ENCODE measurements at places on chromosomes 1 and 21.

DNA sequence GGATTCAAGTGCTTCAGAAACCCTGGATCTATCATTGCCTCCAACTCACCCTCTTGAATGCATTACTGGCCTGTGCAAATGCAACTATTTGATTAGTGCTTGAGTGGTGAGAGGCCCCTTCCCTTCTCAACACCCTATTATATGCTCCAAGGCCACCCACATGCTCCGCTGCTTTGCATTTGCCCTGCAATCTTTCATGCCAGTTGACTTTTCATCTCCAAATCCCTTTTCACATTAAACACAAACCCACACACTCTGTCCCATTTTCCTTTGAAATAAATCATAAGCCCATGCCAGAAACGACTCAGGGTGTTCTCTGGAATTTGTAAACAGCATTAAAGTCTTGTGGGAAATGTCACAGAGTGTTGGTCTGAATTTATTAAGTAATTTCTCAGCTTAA is 78.9 kb upstream of the CTTNBP2NL start:
- no peak for DNase-seq

GRCh38 chr1:85612704-85613361 is 32.3 kb downstream of the CCN1 start:
- no peak for DNase-seq

DNA sequence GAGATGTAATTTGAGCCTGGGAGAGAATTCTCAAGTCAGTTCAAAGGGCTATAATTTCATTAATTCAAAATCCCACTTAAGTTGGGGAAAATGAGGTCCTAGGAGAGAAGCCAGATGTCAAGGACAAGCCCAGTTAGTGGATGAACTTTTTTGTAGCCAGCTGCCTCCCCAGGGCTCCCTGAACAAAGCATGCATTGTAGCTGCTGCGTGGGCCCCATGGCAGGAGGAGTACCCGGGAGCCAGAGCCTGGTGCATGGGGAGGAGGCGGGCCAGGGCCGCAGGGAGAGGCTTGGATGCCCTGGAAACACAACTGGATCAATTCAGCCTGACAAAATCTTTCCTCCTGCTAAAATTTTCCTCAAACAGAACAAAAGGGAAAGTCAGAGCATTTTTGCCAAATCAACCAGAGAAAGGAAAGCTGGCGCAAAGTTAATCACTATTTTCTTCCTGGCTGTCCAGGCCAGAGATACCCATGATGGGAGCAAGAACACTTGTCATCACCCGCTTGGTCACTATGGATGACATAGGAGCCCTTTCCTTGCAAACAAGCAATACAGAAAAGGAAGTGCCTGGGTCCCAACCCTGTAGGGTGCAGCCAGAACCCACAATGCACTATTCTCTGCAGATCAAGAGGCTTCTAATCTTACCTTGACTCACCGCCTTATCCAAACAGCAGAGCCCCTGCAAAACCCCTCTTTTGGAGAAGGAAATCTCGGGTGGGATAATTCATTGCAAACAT is 248.1 kb upstream of the RAB4A start:
- DNase-seq: no peak

DNA sequence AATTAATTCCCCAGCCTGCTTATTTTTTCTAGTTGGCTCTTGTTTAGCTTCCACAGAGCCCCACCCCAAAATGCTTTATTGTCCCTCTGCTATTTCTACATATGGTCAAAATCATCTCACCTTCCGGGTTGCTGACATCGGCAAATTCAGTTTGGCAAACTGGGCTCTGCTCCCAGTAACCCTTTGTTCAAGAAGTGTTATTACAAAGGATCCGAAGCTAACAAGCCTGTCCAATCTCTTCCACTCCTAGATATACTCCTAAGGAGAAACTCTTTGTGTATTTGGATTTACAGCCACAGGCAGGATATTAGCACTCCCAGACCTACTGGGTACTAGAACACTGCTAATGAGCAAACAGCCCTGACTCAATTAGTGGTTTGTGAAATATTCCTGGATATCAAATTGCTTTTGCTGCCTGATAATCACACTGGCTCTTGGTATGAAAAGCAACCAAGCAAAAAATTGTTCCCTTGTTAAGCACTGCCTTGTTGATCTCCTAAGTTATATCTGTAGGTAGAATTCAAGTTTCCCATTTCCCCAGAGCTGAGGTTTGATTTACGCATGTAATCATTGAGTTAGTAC is 4.0 kb downstream of the JUN start:
- DNase-seq: no peak

DNA sequence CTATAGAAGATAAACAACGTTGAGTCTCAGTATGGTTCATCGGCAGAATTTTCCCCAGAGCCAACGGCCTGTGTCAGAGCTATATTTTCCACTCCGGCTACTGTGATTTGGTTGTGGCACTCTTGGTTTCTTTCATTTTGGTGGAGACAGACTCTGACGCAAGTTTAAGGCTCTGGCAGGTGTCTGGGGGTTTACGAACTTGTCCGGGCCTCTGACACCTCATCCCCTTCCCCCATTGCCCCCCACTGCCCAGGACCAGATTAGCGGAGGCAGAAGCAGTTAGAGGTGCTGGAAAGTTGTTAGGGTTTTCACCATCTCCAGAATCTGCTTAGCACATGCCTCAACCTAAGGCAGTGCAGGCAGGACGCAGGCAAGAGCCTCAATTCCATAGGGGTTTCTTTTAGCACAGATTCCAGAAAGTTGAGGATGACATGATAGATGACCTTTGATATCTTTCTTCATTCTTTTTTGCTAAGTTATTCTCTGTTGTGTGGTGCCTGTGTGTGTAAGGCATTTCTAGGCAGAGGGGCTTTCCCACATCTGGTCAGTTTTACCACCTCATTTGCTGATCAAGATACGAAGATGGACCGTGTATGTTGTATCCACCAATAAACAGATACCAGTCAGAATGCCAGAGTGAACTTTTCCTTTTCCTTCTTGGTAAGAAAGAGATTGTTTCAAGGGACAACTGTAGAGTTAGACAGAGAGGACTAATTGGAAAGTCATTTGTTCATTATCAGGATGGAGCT is 18.4 kb upstream of the IL10 start:
- DNase-seq: no peak

DNA sequence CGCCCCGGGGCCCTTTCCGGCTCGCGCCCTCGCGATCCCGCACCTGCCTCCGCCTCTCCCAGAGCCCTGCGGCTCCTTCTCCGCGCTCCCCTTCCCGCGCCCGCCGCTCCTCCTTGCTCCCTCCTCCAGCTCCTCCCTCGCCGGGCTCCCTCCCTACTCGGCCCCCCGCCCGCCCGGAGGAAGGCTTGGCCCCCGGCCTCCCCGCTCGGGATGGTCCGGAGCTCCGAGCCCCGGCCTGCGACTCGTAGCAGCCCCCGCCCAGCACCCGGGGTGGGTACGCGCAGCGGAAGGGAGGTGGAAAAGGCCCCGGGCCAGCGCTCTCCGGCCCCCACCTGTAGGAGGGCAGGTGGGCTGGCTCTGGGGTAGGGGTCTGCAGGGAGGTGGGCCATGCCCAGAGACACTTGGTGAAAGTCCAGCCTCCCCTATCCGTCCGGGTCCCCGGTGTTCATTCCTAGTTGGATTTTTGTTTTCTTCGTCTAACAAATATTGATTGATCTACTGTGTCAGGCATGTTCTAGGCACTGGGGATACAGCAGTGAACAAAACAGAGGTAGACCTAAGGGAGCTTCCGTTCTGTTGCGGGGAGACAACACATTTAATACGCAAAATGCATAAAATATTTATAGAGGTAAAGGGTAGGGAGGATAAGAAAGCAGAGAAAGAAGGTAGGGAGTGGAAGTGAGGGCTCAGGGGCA is at the start of gene HTR1D:
TSS of gene HTR1D (minus strand) at position 82 of the 695 bp plus-strand sequence. CDS start 23,283 bp downstream, outside the sequence.
- DNase-seq: no peak

GRCh38 chr21:36686955-36687354 is 12.0 kb upstream of the SIM2 start:
- DNase-seq: no peak

DNA sequence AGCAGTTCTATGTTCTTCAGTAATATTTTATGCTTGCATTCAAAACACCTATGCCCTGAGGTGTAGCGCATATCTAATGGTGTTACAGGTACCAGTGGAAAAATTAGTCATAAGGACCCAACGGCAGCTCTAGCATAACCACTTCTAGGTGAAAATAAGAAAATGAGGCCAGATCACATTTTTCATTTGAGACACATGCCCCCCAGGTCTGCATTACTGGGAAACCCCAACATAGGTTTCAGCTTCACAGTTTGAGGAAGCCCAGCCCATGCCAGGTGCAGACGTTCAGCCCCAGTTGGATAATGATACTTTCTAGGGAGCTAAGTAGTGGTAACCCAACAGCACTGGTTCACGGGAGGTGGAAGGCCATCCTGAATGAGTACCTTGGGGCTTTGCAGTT is 129.8 kb downstream of the CNIH3 start:
- DNase-seq: no peak

- no peak for DNase-seq
Observed at GRCh38 chr1:159315381-159315780, 13.2 kb downstream of the FCER1A start.

DNA sequence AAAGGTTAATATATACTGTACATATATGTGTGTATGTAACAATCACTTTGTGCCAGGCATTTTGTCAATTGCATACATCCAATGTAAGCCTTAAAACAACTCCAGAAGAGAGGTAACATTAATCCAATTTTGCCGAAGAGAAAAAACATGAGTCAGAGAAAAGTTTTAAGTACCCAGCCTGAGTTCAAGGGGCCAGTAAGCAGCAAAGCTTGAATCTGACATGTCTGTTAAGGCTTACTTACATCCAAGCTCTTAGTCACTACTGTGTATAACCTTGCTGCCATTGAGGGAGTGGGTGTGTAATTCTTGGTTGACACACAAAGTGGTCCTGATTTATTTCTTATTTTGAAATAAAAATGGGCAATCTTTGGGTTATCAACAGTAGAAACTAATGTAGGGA is 360.4 kb upstream of the LYPLAL1 start:
- DNase-seq: no peak
